ENCODE measurements at places on chromosomes 5 and 9. TPM values are rescaled to one million over a fixed set of nuclear protein-coding genes. Genes with fewer than 3 reads are reported as not detected.

GRCh38 chr9:69107771-69108170 is 66.3 kb upstream of the TJP2 start:
- DNase-seq: no peak

DNA sequence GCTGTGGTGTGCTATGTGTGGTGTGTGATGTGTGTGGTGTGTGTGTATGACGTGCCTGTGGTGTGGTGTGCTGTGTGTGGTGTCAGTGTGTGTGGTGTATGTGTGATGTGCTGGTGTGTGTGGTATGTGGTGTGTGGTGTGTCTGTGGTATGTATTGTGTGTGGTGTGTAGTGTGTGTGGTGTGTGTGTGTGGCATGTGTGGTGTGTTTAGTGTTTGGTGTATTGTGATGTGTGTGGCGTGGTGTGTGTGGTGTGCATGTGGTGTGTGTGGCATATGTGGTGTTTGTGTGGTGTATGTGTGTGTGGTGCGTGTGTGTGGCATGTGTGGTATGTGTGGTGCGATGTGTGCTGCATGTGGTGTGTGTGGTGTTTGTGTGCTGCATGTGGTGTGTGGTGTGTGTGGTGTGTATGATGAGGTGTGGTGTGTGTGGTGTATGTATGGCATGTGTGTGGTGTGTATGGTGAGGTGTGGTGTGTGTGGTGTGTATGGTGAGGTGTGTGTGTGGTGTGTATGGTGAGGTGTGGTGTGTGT is 18.3 kb upstream of the RNU6ATAC start:
- peak; percentile 9 for DNase-seq

DNA sequence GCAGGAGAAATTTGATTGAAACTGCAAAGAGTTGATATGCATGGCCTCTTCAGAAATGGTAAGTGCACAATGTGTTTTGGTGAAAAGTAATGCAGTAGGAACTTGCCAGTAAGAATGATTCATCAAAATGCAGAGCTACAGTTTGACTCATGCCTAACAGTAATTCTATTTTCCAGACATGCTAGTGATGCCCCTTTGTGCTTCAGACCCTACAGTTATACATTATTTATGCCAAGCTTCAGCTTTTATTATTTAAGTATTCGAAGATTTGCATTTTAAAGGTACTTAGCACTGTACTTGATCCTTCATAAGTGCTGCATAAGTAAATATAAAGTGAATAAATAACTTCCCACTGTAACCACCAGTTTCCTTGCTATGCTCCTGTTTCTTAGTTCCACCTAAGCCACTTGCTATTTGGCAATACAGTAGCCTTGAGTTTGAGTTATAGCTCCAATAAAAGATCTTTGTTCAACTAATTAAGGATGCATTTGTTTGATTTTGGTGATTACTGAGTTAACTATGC is 3.6 kb upstream of the SPATA31E1 start:
- DNase-seq: no peak

GRCh38 chr5:169772256-169772655 is 135.2 kb downstream of the DOCK2 start:
- no peak for DNase-seq

Gene MRRF
- 26.2 TPM for total RNA-seq

Gene CCDC180
- 6.2 TPM for total RNA-seq

Data from H7 (cell line).